COR-L47 (cell line): ENCODE measurements at places on chromosomes 2 and 18.

GRCh38 chr2:160142472-160142871 lies 57.6 kb downstream of the ITGB6 start:
- no peak for DNase-seq

DNA sequence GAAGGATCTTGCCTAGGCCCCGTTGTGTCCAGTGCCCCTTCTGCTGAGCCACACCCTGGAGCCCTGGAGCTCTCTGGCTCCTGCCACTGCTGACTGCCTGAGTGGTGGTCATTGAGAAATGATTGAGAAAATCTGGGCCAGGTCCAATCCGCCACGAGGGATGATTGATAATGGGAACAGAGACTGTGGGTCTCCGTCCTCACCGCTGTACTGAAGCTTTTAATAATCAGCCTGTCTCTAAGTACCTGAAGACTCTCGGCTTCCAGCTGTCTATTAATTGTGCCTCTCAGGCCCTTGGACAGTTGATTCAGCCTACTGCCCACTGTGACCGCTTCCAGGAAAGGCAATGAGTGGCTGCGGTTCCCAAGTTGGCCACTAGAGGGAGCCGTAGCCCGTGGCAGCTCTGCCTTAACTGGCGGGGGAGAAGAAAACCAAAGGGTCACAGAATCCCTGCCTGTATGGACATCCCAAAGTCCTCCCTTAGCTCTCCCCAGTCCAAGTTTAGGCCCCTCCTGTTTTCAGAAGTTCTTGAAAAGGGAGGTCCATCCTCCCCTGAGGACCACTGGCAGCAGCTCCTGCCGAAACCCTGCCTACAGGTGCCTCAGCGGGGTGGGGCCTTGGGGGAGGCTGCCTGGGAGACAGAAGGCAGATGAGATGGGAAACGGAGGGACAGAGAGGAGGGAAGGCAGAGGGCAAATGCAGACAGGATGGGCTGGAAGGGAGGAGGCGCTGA lies 213.6 kb downstream of the TNS1 start:
- DNase-seq: peak; percentile 53

DNA sequence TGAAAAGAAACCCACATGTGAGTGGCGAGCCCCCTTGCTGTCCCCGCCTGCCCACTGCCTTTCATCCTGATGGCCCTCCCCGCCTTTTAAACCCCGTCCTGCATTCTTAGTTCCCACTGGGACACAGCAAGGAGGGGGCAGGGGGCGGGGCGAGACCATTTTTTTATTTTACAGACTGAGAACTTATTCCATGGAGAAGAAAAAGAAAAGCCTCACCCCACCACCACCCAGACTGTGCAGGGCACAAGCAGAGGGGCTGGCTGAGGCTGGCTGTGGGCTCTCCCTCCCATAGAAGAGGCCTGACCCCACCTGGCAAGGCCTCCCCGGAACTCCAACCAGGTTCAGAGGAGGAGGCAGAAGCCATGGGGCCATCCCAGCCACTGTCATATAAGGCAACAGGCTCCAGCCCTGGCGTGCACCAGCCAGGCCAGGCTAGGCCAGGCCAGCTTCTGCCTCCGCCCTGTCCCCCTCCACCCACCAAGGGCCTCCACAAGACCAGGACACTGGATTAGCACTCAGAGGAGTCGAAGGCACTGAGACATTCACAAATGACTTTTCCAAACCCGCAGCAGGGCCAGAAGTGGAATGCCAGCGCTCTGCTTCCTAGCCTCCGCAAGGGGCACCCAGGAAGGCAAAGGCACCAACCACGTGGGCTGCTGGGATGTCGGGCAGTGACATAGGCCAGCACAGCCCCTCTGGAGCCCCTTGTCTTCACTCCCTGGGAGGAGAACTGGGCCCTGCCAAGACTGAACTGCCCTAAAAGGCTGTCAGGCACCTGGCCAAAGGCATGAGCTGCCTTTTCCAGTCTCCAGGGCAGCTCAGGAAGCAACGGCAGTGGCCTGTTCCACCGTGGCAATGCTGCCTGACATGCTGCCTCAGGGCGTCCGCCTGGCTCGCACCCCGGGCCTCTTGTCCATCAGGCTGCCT lies 37.5 kb upstream of the SEMA4C start:
- DNase-seq: no peak

GRCh38 chr2:23354554-23354953 lies 30.4 kb upstream of the KLHL29 start:
- no peak for DNase-seq

GRCh38 chr2:134583462-134583861 lies 135.3 kb downstream of the TMEM163 start:
- no peak for DNase-seq

GRCh38 chr2:33064349-33064801 lies 117.6 kb downstream of the LTBP1 start:
- DNase-seq: no peak

GRCh38 chr2:6281524-6281923 lies 584.2 kb downstream of the CMPK2 start:
- DNase-seq: no peak

DNA sequence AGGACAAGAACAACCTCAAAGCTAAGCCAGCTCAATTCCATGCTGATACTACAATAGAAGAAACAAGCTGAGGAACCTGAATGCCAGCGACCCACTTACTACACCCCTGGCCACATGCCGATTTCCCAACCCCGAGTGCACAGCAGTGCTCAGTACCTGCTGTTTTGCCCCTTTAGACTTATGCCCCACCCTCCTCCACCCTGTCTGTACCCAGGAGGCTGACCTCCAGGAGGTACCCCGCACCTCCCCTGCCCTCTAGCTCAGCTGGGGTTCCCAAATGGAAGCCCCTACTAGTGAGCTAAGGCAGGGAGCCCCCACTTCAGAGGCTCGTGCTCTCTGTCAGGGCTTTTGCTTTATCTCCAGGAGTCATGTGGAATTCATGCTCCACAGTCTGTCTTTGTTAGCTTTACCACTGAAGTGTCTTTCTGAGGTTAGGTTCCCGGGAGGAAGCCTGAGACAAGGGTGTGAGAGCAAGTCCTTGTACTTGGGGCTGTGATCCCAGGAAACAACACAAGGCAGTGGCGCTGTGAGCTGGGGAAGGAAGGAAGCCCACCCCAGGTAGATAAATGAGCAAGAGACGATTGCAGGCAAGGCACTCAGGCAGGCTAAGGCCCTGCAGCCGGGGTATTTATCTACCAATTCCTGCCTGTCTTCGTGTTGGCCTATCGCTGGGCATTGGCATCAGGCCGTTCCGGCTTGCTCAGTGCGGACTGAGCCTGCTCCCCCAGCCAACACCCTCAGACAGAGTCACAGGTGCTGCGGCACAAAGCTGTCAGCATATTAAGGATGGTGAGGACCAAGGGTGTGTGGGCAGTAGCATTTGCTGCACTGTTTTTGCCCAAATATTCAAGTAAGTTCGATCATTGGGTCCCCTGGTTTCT lies 220.5 kb downstream of the CYP26B1 start:
- no peak for DNase-seq

DNA sequence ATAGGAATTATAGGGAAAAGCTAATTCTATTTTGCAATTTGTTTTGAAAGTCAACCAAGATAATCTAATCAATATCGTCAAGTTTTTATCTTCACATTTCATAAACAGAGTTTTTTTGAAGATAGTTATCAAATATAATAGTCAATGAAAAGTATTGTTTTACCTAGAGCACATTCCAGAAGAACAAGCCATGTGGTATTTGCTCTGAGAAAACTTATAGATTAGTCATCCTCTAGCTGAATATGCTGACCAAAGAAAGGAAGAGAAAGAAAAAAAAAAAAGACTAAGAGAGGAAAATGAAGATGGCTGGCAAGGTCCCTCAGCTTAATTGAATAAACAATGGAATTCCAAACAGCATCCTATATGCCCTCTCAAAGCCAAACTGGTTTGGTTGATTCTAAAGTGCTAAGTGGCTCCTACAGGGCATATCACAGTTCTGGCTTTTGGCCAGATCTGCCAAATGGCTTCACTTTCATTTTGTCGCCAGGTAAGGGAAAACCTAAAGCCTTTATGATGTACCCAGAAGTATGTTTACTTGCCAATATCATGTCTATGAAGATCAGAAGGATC lies 132.6 kb downstream of the VWC2L start:
- DNase-seq: no peak

GRCh38 chr2:88599527-88599926 lies 27.7 kb downstream of the EIF2AK3 start:
- DNase-seq: no peak
